Kidney (tissue), 22 donors: ENCODE measurements at places on chromosomes 7 and 10.

- no peak for DNase-seq
Measured at GRCh38 chr10:80860719-80861118, 323.0 kb downstream of the SH2D4B start.

- no peak for DNase-seq
Measured at GRCh38 chr10:92068900-92069299, 145.3 kb downstream of the BTAF1 start.

DNA sequence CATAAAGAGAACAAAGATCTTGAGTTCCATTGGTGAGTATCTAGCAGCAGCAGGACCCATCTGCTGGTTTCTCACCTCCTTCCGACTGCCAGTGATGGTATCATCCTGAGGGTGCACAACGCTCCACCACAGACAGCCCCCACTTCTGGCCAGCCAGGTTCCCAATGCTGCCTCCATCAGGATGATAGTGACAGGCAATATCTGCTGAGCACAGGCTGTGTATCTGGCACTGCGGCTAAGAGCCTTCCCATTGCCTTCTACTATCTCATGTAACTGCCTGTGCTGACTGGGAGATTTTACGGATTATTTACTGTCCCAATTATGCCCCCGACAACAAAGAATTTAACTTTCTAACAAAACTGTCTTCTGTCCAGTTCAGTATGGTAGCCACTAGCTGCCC is 352.4 kb upstream of the AOAH start:
- no peak for DNase-seq

DNA sequence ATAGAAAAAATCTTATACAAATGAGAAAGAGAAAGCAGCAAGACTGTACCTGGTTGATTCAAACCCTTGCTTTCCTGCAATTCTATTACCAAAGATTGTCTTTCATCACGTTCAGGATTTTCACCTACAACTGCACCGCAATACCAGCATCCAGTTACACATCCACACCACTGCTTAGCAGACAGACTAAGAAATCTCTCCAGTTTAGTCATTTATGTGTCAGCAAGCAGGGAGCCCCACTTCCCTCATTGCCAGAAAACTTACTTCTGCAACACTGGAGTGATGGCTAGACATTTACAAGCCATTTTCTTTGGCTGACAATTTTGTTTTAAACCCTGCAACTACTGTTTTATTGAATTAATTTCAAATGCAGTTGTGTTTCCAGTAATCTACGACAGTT is 359.6 kb upstream of the MEOX2 start:
- no peak for DNase-seq

- peak; percentile 63 for DNase-seq
Measured at GRCh38 chr10:73968098-73968521, 29.8 kb upstream of the VCL start.

DNA sequence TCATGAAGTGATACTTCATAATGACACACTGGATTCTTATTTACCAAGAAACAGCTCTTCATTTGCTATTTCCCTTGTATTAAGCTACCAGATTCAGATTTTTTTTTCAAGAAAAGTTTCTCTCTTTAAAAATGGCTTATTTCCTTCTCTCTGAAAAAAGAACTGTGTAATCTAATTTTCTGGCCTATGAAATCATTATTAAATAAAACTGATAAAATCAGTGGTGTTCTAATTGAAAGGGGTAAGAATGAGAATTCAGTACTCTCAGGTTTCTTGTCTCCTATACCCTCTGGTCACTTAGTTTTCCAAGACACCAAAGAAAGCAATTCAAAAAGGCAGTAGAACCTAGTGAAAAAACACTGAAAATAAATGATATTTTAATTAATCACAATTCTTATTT is 10.3 kb downstream of the JMJD1C start:
- DNase-seq, result no peak

DNA sequence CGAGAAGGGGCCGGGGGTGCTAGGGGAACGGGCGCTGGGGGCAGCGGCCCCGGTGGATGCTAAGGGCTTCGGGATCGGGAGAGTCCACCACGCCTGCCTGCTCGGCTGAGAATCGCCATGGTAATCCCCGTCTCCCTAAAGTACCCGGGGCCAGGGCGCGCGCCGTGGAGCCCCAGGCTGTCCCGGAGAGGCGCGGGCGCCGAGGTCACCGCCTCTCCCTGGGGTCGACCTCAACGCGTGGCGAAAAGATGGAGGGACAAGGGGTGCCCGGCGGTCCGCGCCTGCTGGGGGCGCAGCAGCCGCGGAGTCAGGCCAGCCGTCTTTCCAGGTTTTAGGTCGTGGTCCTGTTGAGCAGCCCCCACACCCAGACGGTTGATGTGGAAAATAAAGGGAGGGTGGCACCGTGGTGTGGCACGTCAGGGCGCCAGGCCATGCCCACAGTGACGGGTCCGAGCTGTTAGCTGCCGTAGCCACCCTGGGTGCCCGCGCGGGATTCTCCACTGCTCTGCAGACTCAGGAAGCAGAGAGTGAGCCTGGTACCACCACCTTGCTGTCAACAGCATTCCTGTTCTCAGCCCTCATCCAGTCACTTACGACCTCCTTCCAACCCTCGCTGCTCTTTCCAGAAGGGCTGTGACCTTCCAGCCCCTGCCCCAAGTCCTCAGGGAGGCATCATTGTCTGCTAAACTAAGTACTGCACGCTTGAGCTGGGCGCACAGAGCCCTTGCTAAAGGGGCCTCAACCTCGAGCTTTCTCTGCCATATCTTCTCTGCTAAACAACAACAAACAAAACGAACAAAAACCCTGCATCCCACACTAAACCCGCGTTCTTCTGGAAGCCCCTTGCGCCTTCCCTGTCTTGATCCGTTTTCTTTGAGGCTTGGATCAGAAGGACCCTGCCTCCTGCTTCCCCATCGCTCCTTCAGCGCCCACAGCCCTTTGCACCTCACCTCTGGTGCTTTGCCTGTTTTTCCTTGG is 666 bp downstream of the SMKR1 start:
- DNase-seq, result peak; percentile 20

DNA sequence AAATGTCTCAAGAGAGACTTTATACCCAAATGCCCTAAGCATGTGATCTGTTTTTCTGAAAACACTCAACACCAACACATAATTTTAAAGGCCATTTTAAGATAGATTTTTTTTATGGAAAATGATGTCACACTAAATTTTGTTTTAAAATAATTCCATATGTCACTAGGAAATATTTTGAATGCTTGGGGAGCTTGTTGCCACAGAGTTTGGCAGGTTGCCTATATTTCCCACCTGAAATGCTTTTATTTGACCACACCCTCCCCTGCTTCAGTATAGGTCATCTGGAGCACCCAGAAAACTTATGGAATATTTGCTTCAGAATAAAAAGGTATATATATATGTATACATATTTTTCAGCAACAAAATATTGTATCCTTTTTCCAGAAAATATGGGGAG is 180.0 kb upstream of the ANK3 start:
- no peak for DNase-seq

GRCh38 chr7:15780271-15780670 is 93.8 kb upstream of the MEOX2 start:
- DNase-seq, result peak; percentile 44

DNA sequence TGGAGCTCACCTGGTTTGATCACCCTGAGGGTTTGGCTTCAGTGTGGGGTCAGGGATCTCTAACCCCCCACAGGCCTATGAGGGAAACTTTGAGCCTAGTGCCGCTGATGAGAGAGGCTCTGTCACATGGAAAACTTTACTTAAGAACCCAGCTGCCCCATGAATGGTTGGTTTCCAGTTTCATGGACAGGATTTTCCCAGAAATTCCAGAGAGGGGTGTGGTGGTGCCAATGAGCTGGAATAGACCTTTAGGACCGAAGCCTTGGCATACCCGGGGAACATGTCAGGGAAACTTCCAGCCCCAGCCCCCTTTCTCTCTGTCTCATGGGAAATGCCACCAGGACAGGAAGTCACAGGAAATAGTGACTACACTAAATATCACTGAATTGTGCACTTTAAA is 36.9 kb downstream of the AKR1B1 start:
- DNase-seq, result no peak

DNA sequence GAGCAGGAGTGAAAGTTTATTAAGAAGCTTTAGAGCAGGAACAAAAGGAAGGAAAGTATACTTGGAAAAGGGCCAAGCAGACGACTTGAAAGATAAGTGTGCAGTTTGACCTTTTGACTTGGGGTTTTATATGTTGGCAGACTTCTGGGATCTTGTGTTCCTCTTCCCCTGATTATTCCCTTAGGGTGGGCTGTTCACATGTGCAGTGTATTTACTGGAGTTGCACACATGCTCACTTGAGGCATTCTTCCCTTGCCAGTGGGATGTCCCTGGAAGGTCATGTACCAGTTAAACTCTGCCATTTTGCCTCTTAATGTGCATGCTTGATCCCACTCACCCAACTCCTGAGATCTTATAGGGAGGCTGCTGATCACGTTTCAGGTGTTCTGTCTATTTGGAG is 23.4 kb upstream of the ARHGAP12 start:
- DNase-seq, result no peak

DNA sequence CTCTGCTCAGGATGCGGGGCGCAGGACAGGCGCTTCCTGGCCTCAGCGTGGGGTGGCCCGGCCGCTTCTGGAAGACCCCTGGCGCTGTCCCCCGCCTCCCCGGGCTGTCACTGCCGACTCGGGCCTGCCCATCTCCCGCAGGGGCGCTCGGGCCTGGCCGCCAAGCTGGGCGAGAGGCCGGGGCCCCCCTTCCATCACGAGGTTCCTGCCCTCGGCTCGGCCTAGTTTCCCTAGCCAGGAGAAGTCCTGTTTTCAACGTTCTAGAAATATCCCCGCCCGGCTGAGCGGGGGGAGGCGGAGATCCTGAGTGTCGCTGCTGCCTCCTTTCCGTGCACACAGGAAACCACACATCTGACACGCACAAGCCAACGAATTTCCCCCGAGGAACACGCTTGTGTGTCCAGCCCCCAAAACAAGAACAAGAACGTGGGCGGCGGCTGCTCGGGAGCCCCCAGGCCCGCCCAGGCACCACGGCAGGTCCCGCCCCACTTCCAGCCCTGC is 33.7 kb downstream of the AP5Z1 start:
- no peak for DNase-seq
